ENCODE measurements at places on chromosomes 7 and 10. TPM values are rescaled to one million over a fixed set of nuclear protein-coding genes. Genes with fewer than 3 reads are reported as not detected.

GRCh38 chr10:36224431-36224985 lies 582.4 kb upstream of the FZD8 start:
- DNase-seq: no peak

GRCh38 chr10:125106586-125106985 lies 53.8 kb downstream of the CTBP2 start:
- DNase-seq: no peak

DNA sequence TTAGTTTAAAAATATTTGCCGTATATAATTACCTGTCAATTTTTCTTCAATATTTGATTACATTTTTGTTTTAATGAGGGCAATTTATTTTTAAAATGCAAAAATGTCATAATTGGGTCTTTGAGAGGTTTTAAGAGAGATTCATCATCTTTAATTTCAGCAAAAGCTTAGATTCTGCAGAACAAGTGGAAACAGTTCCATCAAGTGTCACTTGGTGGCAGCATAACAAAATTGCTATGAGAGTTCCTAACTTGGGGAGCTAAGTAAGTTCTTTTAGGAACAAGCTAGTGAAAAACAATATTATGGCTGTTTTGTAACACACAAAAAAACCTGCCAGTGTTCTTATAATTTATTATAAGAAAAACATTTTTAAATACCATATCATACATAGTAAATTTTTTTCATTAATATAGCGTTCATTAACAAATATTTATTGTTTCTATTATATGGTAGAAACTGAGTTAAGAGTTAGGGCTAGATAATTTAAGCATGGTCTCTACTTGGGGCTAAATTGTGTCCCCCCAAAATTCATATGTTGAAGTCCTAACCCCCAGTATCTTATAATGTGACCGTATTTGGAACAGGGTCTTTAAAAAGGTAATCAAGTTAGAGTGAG lies 155.2 kb downstream of the MAGI2 start:
- DNase-seq: peak; percentile 24

- DNase-seq: peak; percentile 35
Measured at GRCh38 chr7:116180302-116180701, 30.0 kb upstream of the TES start.

DNA sequence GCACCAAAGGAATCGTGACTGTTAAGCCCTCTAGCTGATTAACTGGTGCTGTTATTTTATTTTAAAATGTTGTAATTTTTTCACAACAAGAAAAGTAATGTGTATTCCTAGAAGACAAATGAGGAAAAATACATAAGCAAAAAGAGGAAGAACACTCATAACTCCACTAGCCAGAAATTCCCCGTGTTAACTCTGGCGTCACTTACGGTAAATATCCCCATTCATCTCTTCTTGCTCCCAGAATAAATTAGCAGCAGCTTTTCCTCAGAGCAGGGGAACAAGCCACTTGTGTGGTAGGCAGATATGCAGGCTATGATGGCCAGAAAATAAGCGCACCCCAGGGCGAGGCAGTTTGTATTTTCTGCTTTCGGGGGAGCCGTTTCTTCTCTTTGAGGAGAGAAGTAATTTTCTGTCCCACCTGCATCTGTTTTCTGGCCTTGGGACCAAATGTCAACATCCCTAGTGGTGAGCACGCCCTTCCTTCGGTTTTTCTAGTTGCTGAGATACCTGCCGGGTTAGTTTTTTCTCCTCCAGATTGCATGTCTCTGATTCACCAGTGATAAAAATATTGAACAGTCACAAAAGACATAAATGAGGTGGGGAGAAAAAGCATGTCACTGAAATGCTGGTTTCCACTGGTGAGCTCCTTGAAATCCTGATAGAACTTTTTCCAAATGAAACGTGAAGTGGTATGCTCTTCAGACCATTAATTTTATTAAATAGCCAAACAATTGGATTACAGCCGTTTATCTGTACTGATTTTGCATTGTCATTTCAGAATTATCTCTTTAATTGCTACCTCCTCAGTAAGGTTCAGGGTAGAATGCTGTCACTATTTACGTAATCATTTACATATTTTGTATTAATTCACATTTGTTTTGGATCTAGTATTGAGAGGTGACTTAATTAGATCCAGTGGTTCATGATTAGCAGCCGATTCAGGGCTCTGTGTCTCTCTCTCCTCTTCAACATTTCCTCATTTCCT lies 268.1 kb downstream of the CAMK1D start:
- no peak for DNase-seq

- DNase-seq: no peak
Measured at GRCh38 chr10:54854389-54854788, 53.4 kb upstream of the PCDH15 start.

DNA sequence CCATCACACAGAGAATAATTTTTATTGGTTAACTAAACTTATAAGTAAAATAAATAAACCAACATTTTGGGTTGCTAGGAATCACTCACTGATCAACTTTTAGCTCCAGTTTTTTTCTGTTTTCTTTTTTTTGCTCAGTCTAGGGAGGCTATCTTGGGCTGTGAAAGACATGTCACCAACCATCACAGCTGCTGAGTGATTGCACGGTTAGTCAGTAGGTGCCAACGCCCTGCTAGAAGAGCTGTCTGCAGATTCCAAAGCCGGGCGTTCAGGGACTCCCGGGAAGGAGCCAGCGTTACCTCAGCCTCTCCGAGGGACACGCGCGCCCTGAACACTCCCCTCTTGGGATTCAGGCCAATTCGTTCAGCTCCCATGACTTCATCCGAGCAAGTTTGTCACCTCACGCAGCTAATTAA lies 604 bp upstream of the STAM start:
- DNase-seq: no peak

DNA sequence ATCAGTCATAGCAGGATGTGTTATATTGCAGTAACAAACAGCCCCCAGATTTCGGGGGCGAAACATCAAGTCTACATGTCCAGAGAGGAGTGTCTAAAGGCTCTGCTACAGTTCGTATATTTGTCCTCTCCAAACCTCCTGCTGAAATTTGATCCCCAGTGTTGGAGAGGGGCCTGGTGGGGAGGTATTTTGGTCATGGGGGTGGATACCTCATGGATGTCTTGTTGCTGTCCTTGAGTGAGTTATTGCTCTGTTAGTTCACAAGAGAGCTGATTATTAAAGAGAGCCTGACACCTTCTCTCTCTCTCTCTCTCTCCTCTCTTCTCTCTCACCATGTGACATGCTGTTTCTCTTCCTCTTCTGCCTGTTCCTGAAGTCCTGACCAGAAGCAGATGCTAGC lies 343.7 kb downstream of the TCERG1L start:
- no peak for DNase-seq

DNA sequence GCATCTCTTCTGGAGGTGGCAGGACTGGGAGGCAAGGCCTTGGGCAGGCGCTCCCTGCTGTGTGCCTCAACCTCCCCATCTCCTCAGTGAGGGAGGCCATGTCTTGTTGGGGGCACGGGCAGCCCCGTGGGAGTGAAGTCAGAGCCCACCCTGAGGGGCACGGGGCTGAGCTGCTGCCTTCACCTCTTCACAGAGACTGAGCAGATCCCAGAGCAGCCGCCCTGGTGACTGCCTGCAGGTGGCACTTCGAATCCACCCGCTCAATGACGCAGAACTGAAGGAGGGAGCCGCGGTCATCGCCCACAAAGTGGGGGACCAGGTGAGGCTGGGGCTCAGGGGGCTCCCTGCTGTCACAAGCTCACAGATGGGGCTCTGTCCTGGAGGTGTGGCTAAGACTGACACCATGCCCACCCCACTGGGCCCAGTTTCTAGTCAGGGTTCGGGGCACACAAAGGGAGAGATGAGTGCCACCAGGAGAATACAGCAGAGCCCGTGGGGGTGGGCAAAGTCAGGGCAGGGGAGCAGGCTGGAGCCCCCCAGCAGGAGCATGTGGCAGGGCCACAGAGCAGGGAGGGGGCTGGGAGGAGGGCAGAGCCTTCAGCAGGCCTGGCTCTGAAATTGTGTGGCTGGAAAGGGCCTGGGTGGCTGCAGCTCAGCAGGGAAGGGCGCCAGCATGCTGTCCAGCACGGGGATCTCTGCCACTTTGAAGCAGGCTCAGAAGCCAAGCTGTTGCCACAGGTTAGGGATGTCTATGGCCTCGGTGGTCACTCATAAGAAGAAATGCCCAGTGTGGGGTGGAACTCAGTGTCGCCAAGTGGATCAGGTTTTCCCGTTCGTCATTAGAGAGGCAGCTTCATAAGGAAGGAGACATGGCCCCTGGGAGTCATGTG lies 18.8 kb upstream of the CHST12 start:
- no peak for DNase-seq

- DNase-seq: peak; percentile 69
Measured at GRCh38 chr10:129968853-129969183, 4.7 kb upstream of the EBF3 start.

DNA sequence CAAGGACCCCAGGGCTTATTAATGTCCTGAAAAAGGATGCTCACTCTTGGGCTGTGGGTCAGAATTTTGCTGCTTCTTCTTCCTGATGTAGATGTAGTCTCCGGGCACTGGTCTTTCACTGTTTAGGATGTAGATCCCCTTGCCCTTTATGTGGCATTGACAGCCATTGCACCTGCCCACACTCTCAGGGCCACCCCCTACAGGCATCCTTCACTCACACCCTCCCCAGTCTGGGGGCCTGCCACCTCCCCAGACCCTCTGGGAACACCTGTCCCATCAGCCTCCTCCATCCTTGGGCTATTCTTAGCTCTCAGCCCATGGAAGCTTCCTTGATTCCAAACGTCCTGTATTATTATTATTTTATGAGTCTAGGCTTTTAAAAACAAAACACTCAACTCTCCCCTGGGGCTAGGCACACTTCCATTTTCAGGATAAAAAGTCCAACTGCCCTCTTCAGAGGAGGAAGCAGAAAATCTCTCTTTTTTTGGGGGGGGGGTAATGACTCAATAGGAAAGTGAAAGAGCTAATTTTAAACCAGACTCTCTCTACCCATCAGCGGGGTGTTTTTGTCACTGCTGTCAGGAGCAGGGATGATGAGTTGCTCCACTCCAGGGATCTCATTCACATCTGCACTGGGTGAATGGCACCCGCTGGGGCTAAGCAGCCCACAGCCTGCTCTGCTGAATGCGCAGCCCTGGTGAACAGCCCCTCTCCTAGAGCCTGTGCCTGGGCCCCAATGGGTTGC lies 11.5 kb upstream of the KLRG2 start:
- no peak for DNase-seq

DNA sequence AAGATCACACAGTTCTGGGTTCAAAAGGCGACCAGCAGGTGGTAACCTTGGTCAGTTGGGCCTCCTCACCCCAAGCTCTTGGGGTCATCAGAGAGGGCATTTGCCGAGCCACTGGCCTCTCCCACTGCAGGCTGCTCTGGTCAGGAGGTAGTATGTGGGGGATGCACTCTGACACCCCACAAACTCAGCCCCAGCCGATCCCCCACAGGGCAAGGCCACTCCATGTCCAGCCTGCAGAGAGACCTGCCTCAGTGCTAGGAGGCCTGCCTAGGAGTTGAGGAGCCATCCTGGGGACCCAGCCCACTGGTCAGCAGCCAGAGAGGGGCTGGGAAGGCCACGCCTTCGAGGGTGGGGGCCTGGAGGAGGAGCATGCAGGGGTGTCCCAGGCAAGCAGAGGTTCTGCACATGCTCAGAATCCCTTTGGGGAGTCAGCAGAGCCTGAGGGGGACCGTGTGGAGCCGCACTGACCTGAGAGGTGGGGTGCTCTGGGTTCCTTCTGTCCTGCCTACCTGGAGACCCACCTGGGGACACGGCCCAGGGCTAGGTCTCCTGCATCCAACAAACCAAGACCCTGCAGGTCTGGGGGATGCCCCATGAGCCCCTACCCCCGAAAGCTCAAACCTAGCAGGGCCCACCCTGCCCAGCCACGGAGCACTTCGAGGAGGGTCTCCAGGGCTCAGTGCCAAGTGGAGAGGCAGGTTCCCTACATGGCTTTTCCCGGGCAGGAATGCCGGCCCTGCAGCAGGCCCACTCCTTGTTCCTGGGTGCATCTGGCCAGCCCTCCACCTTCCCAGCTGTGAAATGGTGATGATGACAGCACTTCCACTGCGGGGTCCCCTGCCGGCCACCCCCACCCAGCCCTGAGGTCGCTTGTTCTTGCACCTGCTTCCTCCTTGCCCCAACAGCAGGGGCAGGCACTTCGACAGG lies 58.5 kb downstream of the RASGEF1A start:
- no peak for DNase-seq

DNA sequence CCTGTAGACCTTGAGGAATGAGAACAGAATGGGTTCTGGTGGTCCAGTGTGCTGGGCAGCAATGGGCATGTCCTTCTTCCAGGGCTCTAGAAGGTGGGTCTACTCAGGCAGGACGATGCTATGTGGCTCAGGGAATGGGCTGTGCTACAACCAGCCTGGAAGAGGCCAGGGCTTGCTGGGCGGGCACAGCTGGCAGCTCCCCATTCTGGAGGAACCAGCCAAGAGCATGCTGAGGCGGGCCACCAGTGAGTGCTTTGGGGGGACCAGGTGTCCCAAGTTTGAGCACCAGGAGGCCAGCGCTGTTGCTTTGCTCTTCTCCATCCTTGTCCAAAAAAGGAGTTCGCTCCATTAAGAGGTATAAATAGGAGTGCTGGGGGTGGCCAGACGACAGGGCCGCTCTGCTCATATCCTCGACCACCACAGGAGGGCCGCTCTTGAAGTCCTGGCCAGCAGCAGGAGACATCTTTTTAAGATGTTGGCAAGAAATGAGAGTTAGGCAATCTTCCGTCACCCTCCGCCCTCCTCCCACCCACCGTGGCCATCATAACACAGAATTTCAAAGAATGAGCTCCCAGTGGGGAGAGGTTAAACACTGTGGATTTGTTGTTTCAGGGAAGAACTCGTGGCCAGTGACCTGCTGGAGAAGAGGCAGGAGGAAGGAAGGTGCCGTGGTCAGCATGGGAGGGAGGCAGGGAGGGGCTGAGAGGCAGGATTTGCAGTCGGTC lies 141.3 kb downstream of the GRK5 start:
- no peak for DNase-seq

GRCh38 chr7:86645225-86645608 lies 1.5 kb downstream of the GRM3 start:
- no peak for DNase-seq

- no peak for DNase-seq
Measured at GRCh38 chr10:74322141-74322540, 171.1 kb downstream of the ADK start.

GRCh38 chr10:43930243-43930642 lies 281.6 kb upstream of the ZNF32 start:
- no peak for DNase-seq

DNA sequence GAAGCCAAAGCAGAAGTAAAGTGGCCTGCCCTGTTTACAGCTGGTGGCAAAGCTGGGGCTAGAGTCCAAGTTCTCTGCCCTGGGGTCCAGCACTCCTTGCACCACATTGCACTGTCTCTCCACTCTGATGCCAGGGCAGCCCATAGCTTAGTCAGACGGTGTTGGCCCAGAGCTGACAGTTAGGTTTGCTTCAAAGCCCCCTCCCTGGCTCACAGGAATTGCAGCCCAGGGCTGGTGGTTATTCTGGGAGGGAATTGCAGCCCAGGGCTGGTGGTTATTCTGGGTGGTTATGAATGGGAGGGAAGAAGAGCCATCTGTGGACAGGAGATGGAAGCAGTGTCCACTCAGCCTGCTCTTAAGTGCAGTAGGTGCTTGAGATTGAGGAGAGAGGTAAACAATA lies 88.9 kb downstream of the SCRN1 start:
- DNase-seq: no peak

GRCh38 chr10:42975558-42976340 lies 101.1 kb upstream of the RET start:
- DNase-seq: no peak

The PRF1 gene
- polyA plus RNA-seq: 0.41 TPM

The GPNMB gene
- 19.9 TPM for polyA plus RNA-seq

The AGAP4 gene
- polyA plus RNA-seq: 52.8 TPM

The TEX47 gene
- polyA plus RNA-seq: not detected

The NODAL gene
- 0.45 TPM for polyA plus RNA-seq

The TMEM139 gene
- 55.9 TPM for polyA plus RNA-seq
